T-helper 9 cell (primary cell): ENCODE measurements at places on chromosomes 16 and 17.

DNA sequence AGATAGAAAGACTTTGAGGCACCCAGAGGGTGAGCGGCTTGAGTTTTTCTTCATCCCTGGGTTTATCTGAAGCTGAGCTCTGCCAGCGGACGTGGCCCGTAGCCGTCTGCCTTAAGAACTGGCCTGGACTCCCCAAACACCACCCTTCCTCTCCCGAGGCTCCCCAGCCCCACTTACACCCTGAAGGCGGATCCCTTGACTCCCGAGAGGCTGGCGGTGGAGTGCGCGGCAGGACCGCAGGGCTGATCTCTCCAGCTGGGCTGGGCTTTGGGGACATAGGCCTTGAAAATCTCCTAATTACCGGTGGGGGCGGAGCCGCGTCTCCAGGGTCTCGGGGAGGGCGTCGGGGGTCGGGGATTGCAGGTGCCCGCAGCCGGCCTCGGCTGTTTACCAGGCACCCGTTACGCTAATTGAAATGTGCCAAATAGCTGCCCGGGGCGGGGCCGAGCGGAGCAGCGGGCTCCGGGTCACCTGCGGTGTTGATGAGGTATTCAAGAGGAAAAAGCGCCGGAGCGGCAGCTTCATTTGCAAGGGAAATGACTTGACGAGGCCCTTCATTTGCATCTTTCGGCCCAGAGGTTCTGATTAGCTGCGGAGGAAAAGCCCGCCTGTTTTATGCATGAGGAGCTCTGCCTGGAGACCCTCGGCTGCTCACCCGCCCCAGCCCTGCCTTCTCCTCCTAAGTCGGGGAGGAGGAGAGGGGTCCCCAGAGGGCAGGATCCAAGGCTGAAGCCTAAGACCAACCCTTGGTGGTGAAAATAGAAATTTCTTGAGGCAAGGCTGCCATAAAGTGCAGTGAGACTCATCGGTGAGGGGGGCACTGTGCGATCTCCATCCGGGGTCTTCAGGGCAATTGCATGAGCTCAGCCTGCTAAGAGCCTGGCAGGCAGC is 100.7 kb downstream of the MGAT5B start:
- peak; percentile 35 for DNase-seq

DNA sequence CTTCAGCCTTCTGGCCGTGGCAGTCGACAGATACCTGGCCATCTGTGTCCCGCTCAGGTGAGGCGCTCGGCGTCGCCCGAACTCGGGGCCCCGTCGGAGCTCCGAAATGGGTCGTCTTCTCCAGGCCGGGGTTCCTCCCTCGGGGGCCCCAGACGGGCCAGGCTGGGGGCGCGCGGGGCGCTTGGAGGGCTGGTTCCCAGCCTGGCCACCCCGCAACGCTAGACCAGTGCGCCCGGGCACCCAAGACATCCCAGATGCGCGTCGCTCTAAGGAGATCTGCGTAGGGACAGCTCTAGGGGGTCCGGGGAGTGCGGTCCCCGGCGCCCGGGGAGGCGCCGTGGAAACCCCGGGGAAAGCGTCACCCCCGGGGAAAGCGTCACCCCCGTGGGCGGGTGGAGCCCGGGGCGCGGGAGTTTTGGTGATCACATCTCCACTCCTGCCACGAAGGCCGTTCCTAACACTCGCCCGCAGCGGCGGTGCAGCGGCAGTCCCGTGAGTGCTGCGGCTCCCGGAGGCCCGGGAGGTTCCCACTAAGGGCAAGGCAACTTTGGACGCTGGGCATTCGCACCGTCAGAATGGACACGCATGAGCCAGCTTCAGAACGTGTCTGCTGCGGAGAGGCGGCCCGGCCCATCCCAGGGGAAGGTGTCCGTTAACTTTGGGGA is 729 bp downstream of the ADORA2B start:
- DNase-seq, result no peak

DNA sequence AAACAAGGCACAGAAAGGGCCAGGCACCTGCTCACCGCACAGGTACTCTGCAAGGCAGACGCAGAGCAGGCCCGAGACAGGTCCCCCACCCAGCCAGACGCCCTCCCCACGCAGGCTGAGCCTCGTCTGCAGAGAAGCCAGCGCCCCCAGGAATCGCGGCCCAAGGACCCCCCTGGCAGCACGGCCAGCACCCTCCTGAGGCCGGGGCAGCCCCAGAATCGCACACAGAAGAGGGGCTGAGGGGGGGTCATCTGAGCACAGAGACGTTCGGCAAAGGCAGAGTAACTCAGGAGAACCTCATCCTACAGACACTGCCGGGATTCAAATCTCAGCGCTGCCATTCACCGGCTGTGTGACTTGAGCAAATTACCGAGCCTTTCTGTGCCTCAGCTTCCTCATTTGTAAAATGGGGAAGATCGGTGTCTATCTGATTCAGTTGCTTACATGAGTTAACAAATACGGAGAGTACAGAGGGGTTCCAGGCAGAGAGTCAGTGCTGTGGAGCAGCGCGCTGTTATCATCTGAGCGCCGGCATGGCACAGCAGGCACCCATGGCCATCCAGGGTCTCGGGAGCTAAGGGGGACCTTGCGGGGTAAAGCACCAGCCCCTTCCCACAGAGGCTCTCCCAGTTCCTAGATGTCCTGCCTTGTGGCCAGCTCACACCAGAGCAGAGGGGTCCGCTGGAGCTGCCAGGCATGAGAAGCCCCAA is 10.4 kb downstream of the EMC6 start:
- no peak for DNase-seq

DNA sequence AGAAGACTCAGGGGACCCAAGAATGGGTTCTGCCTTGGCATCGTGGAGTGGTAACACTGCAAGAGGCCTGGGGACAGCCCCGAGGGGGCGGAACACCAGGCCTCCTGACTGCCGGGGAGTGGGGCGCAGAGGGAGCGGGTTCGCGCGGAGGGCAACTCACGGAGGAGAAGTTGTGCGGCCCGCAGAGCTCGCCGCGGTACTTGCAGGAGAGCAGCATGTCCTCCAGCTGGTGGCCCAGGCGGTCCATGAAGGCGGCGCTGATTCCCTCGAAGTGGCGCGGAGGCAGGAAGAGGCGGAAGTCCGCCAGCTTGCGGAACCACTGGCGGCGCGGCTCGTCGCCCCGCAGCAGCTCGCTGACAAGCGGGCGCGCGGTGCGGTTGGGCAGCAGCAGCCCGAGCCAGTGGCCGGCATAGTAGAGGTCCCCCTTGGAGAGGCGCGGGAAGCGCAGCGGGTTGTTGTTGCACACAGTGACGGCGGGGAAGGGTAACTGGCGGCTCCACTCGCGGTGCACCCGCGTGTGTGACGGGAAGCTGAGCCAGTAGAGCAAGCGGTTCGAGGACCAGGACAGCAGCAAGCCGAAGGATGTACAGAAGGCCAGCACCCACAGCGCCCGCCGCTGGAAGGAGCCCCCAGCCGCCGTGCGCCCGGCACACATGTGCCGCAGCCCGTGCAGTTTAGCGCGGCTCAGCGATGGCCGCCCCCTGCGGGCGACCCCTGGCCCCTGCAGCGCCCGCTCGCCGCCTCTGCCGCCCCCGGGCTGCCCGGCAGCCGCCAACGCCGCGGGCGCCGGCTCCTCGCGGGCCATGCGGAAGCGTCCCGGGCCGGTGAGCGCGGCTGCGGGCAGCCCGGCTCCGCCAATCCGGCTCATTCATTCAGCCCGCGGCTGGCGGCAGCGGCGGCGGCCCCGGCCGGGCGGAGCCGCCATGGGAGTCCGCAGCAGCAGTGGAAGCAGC is 1.6 kb downstream of the ASIC2 start:
- no peak for DNase-seq

- no peak for DNase-seq
These were observed 16.6 kb upstream of the TRPV3 start for GRCh38 chr17:3574231-3574630.

DNA sequence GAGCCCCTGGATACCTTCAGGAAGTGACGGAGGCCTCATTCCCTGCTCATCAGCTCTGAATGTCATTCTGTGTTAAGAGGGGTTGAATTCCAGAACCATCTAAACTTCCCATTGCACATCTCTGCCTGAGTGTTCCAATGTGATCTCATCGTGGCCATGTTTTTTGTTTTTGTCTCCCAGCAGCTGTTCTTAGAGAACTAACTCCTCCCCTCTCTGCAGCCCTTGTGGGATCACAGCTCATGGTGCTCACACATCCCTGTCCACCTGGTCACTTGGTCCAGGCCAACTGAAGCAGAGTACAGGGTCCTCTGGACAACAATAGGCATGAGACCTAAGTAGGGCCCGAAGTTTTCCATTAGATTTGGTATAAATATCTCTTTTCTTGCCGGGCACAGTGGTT is 6.0 kb upstream of the SYT17 start:
- no peak for DNase-seq

DNA sequence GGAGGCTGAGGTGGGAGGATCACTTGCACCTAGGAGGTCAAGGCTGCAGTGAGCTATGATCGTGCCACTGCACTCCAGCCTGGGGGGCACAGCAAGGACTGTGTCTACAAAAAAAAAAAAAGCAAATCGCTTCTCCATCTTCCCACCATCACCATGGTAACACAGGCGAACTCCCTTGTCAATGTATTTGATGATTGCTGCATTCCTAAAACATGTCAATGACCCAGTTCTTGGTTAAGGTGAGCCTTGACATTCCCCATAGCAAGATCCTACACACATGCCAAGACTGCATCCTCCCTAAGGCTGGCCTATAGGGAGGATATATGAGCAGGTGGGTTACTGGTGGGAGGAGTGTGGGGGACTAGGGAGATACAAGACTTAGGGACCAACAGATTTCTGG is 12.2 kb downstream of the CNTNAP1 start:
- DNase-seq, result no peak

DNA sequence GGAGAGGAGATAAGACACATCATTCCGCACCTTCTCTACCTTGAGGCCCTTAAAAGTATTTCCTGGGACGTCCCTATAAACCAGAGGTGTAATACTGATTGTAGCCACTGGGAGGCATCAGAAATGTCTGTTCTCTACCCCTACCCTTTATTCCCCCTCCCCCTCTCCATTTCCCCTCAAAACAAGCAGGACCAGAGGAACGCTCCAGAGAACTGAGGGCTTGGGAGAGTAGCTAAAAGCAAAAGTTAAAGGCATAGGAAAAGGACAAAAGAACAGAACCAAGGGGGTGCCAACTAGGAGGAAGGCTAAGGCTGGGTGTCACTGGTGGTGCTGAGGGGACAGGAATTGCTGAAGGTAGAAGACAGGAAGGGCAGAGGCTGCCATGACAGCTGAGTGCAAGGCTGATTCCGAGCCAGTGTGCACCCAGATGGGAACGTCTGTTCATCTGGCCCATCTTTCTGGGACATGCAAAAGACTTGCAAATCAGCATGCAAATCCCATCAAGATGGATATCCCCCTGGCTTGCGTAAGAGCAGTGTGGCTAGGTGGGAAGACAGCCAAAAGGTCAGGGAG is 6.7 kb downstream of the CAMTA2 start:
- DNase-seq, result no peak

GRCh38 chr16:47984669-47985068 is 171.1 kb downstream of the ABCC12 start:
- DNase-seq, result no peak

- DNase-seq, result no peak
These were observed 2.6 kb downstream of the APRT start for GRCh38 chr16:88809068-88809675.

- no peak for DNase-seq
These were observed 4.5 kb upstream of the SLC5A11 start for GRCh38 chr16:24841291-24841690.

DNA sequence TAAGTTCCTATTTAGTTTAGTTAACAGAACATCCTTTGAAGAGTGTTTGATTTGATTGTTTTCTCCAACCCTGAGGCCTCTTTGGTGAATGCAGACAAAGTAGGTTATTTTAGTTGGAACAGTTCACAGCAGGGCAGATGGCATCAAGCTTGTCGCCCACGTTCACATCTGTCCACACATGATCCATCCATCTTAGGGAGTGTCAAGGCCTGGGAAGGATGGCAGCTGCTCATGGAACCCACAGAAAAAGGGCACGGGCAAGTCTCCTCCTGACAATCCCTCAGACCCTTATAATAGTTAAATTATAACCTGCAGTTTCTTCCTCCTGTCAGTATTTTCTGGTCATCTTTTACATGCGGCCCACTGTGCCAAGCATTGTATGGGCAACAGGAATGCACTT is 60.2 kb downstream of the KNOP1 start:
- DNase-seq, result no peak

DNA sequence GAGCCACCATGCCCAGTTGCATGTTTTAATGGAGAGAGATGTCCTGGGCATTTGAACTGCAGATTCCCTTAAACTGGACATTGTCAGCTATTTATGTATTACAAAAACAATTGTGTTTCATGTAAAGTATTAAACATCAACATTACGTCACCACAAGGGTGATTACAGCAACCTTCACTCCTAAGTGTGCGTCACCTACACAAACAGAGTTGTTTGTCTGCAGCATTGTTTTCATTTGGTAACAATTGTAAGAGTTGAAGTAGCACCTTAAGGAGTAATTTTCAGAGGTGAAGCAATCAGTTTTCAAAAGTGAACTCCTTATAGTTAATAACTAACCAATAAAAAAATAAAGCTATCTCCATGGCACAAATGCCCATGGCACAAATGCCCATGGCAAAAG is 271.4 kb downstream of the IRX3 start:
- no peak for DNase-seq

GRCh38 chr16:75304521-75305363 is 53.3 kb upstream of the BCAR1 start:
- no peak for DNase-seq

GRCh38 chr17:31236712-31237111 is 60.3 kb downstream of the OMG start:
- no peak for DNase-seq

DNA sequence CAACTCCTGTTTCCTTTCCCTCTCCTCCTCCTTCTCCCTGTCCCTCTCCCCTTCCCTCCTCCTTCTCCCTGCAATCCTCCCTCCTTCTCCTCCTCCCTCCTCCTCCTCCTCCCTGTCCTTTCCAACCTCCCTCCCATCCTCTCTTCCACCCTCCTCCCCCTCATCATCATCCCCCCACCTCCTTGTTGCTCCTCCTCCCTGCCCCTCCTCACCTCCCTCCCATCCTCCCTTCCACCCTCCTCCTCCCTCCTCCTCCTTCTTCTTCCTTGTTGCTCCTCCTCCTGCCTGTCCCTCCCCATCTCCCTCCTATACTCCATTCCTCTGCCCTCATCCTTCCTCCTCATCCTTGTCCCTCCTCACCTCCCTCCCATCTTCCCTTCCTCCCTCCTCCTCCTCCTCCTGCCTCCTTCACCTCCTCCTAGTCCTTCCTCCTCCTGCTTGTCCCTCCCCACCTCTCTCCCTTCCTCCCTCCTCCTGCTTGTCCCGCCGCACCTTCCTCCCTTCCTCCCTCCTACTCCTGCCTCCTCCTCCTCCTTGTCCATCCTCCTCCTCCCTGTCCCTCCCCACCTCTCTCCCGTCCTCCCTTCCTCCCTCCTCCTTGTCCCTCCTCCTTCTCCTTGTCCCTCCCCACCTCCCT is 222.5 kb downstream of the IRF8 start:
- DNase-seq, result no peak

DNA sequence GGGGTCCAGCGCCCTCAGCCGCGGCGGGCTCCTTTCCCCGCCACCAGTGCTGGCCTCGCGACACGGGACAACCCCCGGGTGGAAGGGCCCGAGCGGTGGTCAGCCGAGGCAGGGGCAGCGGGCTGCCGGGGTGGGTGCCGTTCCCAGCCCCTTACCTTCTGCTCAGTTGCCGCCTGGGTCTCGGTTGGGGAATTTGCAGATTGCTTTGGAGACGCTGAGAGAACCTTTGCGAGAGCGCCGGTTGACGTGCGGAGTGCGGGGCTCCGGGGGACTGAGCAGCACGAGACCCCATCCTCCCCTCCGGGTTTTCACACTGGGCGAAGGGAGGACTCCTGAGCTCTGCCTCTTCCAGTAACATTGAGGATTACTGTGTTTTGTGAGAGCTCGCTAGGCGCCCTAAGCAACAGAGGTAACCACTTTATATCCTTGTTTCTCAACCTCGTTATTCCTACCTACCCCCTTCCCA is 381 bp downstream of the CTNS start:
- no peak for DNase-seq

- peak; percentile 44 for DNase-seq
These were observed 19.1 kb downstream of the OSBPL7 start for GRCh38 chr17:47802341-47803022.
